ENCODE measurements at places on chromosomes 7 and 10. TPM values are rescaled to one million over a fixed set of nuclear protein-coding genes. Genes with fewer than 3 reads are reported as not detected.

DNA sequence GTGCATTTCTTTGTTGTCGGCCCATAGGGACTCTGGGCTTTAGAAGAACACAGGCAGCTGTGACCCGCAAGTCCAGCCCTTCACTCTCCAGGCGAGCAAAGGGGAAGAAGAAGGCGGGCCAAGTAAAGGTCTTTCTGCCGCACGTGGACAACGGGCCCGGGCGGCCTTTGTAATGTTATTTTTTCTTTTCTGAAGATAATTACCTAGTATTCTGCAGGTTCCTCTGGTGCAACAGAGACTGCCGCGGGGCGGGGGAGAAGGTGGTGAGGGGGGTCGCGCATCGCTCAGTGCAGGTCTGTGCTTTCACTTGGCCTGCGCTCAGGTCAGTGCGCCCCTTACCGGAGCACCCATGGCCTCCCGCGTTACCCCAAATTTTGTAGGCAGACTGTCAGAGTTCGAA is 7.1 kb upstream of the TBX20 start:
- DNase-seq = no peak

GRCh38 chr10:59016043-59016442 is 160.4 kb upstream of the PHYHIPL start:
- DNase-seq = no peak

CRHR2 gene
- polyA plus RNA-seq = 0.20 TPM

GRCh38 chr7:29278337-29279069 is 83.9 kb downstream of the CHN2 start:
- DNase-seq = no peak

DNA sequence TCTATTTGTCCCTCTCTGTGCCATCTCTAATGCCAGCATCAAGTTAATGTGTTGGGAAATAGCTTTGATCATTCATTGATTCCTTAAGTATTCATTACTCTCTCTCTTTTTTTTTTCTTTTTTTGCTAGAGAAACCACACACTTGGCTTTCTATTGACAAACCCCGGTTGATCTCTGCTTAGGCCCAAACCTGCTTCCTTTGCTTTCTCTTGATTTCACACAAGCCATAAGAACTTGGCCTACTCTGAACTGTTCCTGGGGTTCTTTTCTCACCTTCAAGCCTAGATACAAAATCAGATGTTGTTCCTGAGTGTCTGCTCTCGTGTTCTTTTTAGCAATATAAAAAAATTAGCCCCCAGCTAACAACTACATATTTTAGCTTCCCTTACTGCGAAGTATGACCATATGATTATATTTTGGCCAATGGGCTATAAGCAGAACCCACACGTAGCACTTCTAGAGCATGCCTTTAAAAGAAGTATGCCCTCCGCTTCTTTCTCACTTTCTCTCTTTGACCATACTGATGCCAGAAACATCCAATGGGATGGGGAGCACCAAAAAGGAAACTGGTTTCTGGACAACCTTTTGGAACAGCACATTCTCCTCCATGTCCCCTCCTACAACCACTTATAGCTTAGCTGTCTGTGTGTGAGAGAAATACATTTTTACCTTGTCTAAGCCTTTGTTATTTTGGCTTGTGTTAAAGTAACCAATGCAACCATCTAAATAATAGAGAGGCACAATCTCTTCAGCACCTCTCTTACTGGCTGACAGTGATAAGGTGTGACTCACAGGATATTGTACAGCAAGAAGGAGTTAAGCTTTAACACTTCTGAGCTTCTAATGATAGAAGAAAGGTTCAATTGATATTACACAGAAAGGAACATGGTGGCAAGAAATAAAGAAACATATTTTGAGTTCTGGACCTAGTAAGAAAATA is 96.6 kb upstream of the LRRN3 start:
- no peak for DNase-seq

GRCh38 chr7:30427296-30428070 is 51.1 kb downstream of the NOD1 start:
- DNase-seq = no peak

GRCh38 chr10:85992324-85992723 is 374.3 kb downstream of the GRID1 start:
- DNase-seq = no peak

DNA sequence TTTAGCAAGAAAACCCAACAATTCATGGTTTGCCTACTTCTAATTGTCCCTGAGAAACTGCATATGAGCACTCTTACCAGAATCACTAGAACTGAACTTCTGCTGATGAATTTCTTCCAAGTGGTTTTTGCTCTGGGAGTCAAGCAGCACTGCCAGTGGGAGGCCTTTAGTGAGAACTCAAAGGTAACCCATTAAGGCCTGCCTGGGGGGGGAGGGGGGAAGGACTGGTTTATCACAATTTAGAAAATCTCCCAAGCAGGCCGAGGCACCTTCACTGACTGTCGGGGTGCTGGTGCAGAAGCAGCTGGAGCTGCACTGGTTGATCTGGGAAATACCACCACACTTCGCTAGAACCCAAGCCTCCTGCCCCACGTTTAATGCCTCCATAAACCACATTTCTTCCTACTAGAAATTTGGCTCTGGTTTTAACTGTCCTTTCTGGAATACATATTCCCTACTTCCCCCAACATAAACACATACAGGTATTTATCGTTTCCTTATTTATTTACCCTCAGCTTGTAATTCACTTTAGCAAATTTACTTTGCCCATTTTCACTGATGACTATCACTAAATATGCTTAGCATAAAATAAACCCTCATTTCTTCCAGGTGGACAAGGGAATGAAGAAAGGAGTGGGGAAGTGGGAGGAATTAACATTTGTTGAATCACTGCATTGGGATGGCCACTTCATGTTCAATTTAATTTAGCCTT is 14.2 kb downstream of the ANK3 start:
- DNase-seq = no peak

OR6B1 gene
- polyA plus RNA-seq = not detected

GRCh38 chr7:19293431-19293830 is 148.2 kb upstream of the FERD3L start:
- DNase-seq = no peak

All from renal pelvis (tissue), 12 donors.